ENCODE measurements at places on chromosomes 1 and 21.
A peak's percentile ranks its signal among the peaks of the same experiment; 100 is the strongest.

DNA sequence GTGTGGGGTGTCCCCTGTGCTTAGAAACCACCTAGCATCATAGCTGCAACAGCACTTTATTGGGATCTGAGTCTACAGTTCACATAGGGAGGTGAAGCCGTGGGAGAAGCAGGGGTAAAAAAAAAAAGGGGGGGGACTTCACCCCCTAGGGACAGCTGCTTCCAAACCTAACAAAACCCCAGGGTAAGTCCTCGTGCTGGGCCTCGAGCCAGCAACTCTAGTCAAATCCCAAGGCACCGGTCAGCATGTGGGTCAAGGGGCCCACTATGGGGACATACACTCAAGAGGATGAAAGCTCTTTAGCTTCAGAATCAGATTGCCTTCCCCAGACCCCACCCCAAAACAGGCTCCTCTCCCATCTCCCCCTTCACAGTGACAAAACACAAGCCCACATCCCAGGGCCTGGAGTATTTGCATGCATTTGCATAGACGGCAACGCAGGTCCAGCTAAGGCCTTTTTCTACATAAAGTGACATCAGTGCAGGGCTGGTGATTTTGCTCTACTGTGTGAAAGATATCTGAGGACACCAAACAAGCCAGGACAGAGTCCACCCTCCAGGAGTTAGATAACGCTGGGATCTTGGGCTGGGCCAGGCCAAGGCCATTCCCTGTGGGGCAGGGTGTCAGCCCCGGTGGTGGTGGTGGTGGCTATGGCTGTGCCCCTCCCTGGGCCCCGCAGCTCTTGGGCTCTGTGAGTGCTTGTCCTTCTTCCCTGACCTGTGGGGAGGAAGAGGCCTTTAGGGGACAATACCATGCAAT lies 8.1 kb upstream of the PMVK start:
- DNase-seq = no peak

- DNase-seq = peak; percentile 43
Observed at GRCh38 chr1:111032295-111032897, 68.7 kb upstream of the LRIF1 start.

GRCh38 chr1:234556245-234556943 lies 53.6 kb downstream of the IRF2BP2 start:
- no peak for DNase-seq

GRCh38 chr1:178344513-178345091 lies 152.2 kb downstream of the CLEC20A start:
- no peak for DNase-seq

DNA sequence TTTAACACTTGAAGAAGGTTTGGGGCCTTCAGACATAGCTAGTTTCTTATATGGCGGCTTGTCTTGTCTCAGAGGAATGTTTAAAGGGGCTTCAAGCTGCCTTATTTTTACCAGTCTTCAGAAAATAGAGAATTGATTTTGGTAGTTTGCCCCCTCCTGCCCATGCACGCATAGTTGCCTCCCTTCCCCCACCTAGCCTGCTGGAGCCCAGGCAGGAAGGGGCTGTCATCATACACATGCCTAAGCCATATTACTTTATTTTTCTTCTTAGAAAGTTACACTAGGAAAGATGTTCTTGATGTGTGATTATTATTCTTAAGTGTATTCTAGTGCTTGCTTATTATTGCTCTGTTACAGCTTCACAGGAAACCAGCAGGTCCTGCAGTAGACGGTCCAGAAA lies 18.3 kb downstream of the PBX1 start:
- DNase-seq = no peak

- peak; percentile 57 for DNase-seq
Observed at GRCh38 chr1:160607011-160607671, 27.8 kb upstream of the CD84 start.

DNA sequence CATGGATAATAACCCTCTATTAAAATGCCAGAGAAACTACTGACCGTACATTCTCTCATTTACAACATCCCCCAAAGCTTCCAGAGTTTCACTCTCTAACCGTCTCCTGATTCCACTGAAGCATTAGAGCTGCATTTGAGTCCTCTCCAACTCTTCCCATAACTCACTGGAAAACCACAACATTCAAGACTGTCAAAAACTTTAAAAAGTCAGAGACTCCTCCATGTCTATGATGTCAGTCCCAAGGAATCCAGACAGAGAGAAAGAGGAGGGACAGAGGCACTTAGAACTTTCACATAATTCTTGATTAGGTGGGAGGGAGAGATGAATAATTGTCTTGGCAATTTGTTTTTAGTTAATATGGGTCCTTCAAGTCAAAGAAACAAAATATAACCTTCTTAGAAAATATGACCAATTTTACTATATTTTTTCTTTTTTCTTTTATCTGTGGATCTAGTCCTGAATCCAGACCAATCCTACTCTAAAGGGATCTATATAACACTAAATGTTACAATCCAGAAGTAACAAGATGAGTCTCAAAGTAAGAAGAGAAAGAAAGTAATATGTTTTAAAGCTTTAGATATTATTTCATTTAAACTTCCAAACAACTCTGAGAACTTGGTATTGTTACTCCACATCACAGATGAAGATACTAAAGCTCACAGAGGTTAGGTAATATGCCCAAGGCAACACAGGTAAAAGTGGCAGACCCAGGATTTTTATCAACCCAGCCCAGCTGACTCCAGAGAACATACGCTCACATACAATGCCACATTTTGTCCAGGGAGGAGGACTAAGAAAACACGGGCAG lies 23.8 kb downstream of the OTUD7B start:
- DNase-seq = no peak

GRCh38 chr1:232793944-232794343 lies 11.3 kb upstream of the MAP10 start:
- no peak for DNase-seq

- DNase-seq = peak; percentile 73
Observed at GRCh38 chr1:111214884-111215283, 12.6 kb upstream of the CHI3L2 start.

DNA sequence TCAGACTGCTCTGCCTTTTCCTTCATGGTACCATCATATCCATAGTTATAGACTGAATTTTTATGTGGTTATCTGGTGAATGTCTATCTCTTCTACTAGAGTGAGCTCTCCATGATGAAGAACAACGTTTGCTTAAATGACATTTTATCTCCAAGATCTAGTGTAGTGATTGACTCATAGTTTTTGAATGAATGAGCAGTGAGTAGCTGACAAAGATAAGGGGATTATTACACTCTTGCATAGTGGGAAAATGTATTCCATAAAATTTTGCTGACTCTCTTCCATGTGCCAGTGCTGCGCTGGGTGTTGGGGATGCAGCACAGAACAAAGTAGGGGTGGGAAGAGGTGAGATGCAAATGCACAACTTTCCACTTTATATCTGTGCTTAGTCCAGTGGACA lies 147.7 kb downstream of the TGFB2 start:
- DNase-seq = no peak

DNA sequence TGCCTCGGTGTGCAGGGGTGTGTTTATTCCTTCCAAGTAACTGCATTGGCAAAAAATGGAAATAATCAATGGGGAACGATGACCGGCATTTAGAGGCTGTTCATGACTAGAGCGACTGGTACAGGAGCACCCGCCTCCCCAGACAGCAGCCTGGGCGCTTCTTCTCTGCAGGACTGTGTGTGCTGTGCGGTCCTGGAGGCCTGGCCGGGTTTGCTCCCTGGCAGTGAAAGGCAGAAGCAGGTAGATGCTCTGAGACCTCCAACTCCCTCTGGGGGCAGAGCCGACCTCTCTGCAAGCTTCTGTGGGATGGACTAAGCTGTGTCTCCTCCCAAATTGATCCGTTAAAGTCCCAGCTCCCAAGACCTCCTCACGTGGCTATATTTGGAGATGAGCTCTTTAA lies 59.2 kb upstream of the ACTRT2 start:
- DNase-seq = no peak

GRCh38 chr1:82492159-82492558 lies 691.4 kb downstream of the ADGRL2 start:
- no peak for DNase-seq

DNA sequence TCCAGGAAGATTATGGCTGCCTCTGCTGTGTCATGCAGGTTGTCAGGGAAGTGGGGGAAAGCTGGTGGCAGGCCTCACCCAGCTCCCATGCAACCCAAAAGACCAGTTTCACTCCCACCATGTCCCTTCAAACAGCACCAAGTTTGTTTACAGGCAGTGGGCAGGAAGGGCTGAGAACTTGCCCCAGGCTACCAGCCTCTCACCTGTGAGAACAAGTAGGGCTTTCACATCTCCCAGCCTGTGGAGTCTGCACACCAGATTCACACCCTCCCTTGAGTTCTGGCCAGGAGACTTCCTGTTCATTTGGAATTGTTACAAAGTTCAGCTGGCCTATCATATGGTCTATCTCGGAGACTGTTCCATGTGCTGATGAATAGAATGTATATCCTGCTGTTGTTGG lies 27.8 kb downstream of the RPAP2 start:
- no peak for DNase-seq

GRCh38 chr1:206685769-206686477 lies 1.2 kb downstream of the MAPKAPK2 start:
- DNase-seq = peak; percentile 62

DNA sequence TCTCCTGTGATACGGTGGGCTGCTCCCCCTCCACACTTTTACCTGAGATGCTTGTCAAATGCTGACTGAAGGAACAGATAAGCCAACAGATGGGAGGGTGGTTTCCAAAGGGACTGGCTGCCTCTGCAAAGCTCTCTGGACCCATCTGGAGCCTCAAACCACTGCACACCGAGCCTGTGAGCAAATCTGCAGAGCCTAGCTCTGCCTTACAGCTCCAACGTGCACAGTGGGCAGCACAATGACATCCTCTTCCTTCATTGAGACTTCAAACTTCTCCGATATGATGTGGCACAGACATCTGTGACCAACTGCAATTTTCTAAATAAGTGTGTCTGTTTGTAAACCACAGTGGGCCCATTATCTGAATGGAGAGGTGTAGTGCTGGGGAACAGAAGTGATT lies 26.2 kb upstream of the KNCN start:
- no peak for DNase-seq

DNA sequence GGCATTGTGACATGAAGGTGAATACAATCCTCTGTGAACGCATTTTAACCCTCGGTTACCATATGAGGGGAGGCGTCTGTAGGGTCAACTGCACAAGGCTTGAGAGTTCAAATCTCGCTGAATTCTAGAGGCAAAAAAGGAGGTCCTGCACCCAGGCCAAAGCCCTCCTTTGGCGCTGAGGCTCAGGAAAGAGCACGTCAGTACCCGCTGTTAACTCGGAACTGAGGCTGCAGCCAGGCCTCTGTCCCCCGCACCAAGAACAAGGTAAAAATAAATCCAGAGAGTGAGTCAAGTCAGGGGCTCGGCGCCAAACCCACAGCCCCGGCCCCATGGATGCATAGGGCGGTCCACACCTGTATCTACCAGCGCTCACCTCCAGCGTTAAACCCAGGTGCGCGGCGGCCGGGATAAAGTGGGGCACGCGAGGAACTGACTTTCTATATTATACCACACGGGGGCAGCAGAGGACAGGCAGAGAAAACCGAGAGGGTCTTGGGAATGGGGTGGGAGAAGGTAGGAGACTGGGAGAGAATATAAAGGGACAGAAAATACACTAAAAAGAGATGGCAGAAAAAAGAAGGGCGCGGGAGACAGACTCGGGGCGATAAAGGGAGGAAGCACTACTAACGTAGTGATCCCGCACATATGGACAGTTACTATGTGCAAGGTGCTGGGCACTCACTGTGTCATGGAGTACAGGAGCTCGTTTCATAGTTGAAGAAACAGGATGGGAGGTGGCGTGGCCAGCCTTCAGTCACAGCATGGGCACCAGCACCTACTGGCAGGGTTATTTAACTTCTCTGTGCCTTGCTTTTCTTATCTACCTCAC lies 54.9 kb downstream of the DMRTA2 start:
- DNase-seq = peak; percentile 64

- no peak for DNase-seq
Observed at GRCh38 chr1:153921803-153922075, 1.0 kb downstream of the GATAD2B start.

DNA sequence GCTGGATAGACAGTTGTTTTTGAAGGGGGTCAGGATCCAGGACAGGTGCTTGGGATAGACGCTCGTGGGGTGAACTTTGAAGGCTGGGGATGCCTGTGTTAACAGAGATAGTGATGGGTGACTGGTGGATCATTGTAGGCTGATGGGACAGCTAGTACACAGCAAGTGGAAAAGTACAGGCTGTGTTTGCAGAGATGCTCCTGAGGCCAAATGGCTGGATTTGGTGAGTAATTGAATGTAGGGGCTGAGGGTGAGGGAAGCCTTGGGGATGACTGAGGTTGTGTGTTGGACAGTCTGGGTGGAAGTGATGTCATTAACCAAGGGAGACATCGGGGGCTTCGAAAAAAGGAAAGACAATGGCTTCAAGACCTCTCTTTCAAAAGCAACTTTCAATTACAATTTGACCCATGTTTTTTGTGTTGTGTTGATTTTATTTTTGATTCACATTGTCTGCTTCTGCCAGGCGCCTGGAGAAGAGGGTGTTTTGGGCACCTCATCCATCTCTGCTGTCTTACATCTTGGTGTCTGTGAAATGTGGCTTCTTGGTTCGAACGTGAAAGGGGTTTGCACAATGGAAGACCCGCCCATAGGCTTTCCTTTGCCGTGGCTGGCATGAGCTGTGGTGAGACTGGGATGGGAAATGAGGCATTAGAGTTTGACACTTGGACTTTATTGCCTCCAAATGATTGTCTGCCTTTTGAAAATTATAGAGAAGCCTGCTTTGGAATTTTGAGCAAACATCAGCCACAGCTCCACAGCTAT lies 147.5 kb downstream of the FOXD2 start:
- no peak for DNase-seq

GRCh38 chr1:219446288-219446687 lies 166.6 kb downstream of the ZC3H11B start:
- no peak for DNase-seq

- DNase-seq = no peak
Observed at GRCh38 chr1:53047737-53048736, 14.0 kb upstream of the PODN start.

GRCh38 chr1:174892016-174892415 lies 107.7 kb upstream of the CACYBP start:
- no peak for DNase-seq

DNA sequence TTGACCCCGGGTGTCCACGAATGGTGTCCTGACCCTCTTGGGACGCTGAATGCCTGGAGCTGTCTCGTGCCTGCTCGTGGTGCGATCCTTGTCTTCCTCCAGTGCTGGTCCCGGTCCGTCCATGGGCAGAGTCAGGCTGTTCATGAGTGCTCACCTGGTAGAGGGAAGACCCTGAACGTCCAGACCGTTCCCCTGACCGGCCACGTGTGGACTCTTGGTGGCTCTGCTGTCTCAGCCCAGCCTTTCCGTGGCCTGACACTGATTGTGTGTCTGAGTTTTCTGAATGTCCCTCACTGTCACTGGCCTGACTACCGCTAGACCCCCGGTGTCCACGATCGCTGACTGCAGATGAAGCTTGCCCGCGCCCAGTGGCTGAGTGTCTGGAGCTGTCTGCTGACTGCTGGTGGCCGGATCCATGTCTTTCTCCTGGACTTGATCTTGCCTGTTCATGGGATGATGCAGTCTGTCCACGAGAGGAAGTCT lies 11.7 kb downstream of the FLG start:
- DNase-seq = no peak

GRCh38 chr1:70583522-70583921 lies 172.5 kb downstream of the CTH start:
- no peak for DNase-seq

GRCh38 chr1:76388261-76388660 lies 313.7 kb downstream of the ST6GALNAC3 start:
- DNase-seq = no peak

GRCh38 chr1:53982763-53983104 lies 35.3 kb downstream of the LDLRAD1 start:
- DNase-seq = no peak

GRCh38 chr1:164801791-164802502 lies 243.0 kb downstream of the PBX1 start:
- no peak for DNase-seq

- no peak for DNase-seq
Observed at GRCh38 chr1:156540955-156541354, 31.4 kb downstream of the IQGAP3 start.

Data from stimulated activated CD8-positive, alpha-beta memory T cell treated with anti-CD3 and anti-CD28 coated beads, Interleukin-4, amount 100 ng/mL, for 48 hours (primary cell).